HCT116 (cell line): ENCODE measurements at places on chromosomes 4 and X.
A peak's percentile ranks its signal among the peaks of the same experiment; 100 is the strongest.

DNA sequence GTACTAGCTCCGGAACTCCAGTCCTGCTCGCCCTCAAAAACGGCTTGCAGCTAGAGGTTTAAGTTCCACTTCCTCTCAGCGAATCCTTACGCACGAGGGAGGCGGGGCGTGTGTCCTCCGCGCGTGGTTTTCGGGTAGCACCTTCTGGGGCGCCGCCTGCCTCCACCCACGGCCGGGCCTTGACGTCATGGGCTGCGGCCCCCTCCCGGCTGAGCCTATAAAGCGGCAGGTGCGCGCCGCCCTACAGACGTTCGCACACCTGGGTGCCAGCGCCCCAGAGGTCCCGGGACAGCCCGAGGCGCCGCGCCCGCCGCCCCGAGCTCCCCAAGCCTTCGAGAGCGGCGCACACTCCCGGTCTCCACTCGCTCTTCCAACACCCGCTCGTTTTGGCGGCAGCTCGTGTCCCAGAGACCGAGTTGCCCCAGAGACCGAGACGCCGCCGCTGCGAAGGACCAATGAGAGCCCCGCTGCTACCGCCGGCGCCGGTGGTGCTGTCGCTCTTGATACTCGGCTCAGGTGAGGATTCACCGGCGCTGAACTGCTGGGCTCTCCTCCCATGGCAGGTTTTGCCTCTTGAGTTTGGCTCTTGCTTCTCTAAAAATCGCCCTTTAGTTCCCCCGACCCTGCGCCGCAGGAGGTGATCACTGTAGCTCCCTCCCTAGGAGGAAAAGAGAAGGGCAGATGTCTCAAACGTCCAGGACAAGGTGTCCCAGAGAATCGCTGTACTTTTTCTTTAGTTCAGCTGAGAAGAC, at the start of gene AREG:
TSS of gene AREG (plus strand) at position 246 of the 752 bp plus-strand sequence. CDS start at position 456, 210 bp downstream.
- DNase-seq = peak; percentile 83

DNA sequence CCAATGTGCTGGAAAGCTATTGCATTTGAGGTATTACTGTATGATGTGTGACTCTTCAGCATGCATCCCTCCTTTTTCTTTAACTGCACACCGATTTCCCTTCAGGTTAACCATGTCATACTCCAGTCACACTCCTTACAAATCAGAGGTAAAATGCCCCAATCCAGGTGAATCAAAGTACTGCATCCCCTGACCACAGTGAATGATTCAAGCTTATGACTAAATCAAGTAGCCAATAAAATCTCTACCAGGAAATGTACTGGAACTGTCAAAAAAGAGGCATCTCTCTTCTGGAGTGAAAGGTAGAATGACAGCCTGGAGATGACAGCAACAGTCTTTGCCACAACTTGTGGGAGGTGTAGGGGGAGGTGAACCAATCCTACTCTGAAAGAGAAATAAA, 10.4 kb downstream of the ADAMTS3 start:
- DNase-seq = no peak

DNA sequence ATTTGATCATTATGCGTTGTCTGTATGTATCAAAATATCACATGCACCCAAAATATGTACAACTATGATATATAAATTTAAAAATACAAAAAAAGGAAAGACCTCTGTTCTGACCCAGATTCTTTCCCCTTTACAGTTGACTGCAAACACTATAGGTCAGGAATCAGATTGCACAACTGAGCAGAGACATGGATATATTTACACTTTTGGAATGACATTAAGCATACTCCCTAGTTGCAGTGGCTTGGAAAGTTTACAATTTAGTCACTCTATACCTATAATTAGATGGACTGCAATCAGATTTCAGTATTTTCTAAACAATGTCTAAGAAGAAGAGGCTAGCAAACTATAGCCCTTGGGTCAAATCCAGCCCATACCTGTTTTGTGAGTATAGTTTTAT, 98.5 kb upstream of the INPP4B start:
- DNase-seq = no peak

- no peak for DNase-seq
Measured at GRCh38 chrX:37986893-37987292, 19.5 kb upstream of the SYTL5 start.

- no peak for DNase-seq
Measured at GRCh38 chr4:77097611-77098010, 21.8 kb upstream of the CCNI start.

DNA sequence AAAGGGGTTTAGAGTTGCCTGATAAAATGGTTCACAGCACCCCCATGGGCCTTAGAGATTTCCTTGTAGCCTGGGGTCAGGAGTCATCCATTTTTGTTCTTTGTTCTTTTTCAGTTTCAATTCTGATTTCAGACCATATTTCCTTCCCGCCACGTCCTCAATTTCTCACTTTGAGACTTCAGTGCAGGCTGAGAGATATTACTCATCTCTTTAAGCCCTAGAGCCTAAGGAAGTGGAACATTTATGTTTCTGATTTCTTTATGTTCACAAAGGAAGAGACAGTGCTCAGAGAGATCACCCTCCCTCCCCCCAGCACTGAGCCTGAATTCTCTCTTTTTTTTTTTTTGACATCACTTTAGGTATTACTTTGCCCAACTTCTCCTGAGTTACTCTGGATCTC, 56.3 kb downstream of the MSN start:
- no peak for DNase-seq

DNA sequence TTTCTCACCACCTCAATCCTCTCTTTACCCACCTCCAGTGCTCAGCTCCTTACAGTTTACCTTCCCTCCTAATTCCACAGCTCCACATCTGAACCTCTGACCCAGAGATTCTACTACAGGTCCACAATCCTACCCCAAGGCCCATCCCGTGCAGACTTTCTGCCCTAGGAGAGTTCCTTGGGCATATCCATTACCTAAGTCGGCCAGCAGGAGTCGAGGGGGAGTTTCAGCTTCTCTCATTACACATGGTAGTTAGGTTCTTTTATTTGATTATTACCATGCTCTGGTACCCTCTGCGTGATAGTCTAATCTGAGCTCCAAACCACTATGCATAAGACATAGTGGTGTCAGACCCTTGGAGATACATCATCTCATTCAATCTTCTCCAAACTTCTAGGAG, 117.9 kb downstream of the SH3RF1 start:
- DNase-seq = no peak
